ENCODE measurements at places on chromosomes 5 and 9.

DNA sequence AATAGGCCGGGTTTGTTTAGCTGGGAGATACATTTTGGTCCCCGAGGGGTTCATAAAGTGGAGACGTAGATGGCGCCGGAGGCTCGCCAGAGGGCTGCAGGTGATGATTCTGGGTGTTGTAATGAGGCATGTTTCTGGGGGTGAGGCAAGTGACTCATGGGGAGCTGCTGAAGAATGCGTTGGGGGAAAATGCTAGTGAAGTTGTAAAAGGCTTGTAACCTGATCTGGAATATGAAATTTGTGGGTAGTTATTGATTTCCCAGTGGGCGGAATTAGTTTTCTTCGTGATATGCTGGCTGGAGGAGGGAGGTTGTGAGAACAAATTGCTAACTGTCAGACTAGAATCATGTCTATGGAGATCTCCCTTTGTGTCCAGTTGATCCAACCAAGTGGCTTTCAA is 158.3 kb downstream of the DOCK2 start:
- DNase-seq: no peak

DNA sequence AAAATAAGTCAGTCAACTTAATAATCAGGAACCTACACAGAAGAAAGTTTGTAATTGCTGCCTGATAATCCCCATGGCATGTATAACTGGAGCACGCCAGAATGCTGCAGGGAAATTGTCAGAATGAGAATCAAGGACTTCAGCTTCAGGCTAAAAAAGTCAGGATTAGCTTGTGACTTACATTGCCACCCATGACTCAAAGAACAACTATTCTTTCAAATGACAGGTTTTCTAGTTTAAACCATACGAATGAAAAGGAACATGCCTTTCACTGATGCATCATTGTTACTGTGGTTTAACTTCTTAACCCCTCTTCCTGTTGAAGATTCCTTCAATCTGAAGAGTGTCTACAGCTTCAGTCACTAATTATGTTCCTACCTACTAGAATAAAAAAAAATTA is 112.4 kb downstream of the ISL1 start:
- no peak for DNase-seq

- DNase-seq: no peak
Measured at GRCh38 chr5:113043491-113043931, 66.9 kb downstream of the DCP2 start.

- no peak for DNase-seq
Measured at GRCh38 chr5:4362411-4362810, 766.8 kb downstream of the IRX1 start.

DNA sequence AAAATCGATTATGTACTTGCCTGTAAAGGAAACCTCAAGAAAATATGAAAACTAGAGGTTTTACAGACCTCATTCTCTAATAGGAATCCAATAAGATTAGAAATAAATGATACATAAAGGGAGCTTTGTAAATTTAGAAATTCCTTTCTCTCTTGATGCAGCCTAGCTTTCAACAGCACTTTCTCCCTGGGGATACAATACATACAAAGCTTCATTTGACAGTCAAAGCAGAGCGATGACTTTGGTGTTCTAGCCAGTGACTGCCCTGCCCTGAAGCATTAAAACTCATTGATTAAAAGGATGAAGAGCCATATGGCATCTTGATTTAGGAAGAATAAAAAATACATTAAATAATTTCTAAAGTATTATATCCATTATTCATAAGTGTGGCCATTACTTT is 46.3 kb upstream of the GLIS3 start:
- DNase-seq: no peak

Measured in mesenteric fat pad (tissue), 1 donor.